NCI-H2081 treated with DMSO at 0.1 percent for 48 hours (cell line): ENCODE measurements at places on chromosomes 16 and 17.
A peak's percentile ranks its signal among the peaks of the same experiment; 100 is the strongest.

DNA sequence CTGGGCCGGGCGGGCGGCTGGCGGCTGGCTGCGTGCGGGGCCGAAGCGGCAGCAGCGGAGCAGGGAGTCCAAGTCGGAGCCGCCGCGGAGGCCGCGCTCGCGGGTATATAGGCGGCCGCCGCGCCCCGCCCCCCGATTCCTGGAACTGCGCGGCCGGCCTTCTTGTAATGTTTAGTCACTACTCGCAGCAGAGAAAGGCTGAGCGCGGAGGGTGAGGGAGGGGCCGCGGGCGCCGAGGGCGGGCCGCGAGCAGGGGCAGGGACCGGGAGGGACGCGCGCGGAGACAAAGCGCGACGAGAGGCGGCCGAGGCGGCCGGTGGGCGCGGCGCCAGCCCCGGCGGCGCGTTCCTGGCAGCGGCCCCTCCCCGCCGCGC lies at the start of gene SOCS3:
SOCS3 (minus strand) TSS at position 81 of the 374 bp plus-strand sequence. CDS start 982 bp downstream, outside the sequence.
- DNase-seq: peak; percentile 26

- no peak for DNase-seq
These were observed 459 bp upstream of the MARCHF10 start for GRCh38 chr17:62808576-62808970.

- no peak for DNase-seq
These were observed 1.2 kb upstream of the SOST start for GRCh38 chr17:43759836-43760235.

DNA sequence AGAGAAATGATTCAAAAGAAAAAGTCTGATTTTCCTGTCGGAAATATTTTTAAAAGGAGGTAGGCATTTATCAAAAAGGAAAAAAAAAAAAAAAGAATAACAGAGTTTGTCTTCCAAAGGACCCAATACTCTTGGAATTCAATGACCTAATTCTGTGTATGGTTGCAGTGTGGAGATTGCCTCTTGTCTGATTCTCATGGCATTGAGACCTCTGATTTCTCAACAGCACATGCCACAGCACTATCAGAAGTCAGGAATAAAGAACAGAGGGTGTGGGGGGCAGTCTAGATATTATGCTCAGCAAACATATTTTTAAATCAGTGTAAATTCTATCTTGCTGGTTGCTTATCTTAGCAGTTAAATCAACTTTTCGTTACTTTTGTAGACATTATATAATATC lies 81.3 kb upstream of the SOX9 start:
- no peak for DNase-seq

DNA sequence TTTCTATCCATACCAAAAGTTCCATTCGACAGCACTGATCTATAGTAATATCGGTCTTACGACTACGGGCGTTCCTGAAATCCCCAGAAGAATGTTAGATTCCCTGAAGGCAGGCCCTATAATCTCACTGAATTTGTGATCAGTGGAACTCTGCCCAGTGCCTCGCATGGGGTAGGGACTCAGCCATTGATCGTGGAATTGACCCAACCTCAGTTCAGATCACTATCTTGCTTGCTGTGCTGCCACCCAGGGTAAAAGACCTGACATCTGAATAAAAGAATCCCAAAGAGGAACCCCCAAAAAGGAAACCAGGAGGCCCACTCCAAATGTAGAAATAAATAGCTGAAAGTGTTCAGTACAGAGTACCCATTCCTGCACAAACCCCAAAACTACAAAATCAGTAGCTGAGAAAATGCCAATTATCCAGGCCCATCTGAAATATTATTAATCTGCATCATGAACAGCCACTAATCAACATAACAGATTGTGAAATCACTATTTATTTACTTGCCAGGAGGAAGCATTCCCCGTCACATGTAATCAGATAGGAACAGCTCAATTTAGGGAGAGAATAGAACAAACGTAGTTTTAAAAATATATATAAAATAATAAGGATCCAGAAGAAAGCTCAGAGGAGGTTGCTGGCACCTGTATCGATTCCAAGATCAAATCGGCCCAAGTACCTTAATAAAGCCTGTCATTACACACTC lies 221.9 kb downstream of the ZFHX3 start:
- no peak for DNase-seq

DNA sequence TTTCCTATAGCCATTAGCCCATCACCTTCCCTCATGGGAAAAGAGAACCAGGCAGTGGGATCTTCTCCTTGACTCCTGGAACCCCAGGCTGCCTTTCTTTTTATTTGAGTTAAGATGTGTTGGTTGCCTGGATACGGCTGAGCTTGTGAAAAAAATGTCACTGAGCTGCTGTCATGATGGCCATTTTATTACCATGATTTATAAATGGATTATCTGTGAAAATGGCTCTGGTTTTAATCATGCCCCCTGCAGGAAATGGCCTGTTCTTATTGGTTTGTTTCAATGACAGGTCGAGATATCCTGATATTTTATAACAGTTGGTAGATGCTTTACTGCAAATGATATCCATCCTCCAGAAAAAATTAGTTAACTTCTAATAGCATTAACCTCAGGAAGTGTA lies 640.4 kb downstream of the CDH11 start:
- DNase-seq: no peak

DNA sequence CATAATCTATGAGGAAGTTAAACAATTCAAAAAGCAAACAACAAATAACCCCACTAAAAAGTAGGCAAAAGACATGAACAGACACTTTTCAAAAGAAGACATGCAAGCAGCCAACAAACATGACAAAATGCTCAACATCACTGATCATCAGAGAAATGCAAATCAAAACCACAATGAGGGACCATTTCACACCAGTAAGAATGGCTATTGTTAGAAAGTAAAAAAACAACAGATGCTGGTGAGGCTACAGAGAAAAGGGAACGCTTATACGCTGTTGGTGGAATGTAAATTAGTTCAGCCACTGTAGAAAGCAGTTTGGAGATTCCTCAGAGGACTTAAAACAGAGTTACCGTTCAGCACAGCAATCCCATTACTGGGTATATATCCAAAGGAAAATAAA lies 24.4 kb downstream of the TNFRSF13B start:
- DNase-seq: no peak

GRCh38 chr17:64460955-64461354 lies 12.0 kb downstream of the MILR1 start:
- no peak for DNase-seq

GRCh38 chr17:40490289-40490853 lies 11.1 kb downstream of the TNS4 start:
- no peak for DNase-seq

GRCh38 chr17:65270499-65271253 lies 133.5 kb downstream of the RGS9 start:
- DNase-seq: no peak

DNA sequence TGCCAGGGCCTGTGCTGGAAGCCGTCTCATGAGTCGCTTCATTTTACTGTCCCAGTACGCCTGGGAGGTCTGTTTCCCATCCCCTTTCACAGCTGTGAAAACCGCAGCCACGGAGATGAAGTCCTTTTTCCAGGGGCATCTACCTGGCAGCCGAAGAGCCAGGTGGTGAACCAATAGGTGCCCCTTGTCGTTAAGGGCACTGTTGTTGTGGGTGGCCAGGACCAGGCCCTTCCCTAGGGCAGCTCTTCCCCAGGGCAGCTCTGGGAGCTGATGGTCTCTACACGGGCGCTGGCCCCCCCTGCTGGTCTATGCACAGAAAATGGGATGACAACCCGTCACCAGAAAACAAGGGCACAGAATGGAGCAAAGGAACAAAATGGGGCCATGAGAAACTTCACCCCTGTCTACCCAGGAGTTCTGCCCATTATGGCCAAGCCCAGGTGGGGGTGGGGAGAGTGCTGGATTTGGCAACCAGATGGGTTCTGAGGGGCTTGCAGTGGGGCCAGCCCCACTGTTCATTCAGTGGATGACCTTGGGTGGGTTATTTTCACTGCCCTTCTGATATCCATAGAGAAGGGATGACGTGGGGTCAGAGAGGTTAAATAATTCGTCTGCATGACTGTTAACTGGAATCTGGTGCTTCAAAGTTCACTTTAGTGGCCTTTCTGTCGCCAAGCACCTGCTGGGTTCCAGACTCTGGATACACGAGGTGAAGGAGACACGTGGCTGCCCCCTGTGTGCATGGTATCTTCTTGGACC lies 11.5 kb downstream of the RMI2 start:
- no peak for DNase-seq

DNA sequence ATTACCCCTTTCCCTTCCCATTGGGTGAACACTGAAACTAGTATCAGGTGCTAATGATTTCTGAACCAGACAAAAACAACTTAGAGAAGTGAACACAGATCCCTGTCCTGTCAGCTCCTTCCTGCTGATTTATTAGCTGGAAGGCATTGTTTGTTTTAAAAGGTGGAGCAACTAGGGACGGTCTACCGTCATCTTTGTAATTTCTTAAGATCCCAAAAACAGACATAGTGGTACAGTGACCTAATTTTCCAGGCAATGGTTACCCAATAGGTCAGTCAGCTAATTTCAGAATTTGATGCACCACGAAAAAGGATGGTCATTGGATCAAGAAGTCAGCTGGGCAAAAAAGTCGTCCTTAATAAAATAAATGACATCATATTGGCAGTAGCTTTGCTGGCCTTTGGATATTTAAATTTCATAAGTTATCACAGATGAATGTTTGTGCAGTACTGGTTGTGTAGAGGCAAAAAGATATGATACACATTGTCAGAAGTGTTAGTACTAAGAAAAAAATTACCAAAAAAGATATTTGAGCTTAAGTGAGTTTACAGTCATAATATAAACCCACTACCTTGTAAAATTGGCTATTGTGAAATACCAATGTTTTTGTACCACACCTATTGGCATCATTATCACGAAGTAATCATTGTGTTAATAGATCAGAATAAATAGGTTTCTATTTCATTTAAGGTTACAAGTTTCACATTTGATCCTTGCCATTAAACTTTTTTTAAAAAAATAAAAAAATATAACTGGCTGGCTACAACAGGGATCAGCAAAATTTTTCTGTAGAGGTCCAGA lies 27.2 kb upstream of the KCNJ16 start:
- no peak for DNase-seq

- no peak for DNase-seq
These were observed 1038.3 kb downstream of the CDH11 start for GRCh38 chr16:64083428-64084129.

DNA sequence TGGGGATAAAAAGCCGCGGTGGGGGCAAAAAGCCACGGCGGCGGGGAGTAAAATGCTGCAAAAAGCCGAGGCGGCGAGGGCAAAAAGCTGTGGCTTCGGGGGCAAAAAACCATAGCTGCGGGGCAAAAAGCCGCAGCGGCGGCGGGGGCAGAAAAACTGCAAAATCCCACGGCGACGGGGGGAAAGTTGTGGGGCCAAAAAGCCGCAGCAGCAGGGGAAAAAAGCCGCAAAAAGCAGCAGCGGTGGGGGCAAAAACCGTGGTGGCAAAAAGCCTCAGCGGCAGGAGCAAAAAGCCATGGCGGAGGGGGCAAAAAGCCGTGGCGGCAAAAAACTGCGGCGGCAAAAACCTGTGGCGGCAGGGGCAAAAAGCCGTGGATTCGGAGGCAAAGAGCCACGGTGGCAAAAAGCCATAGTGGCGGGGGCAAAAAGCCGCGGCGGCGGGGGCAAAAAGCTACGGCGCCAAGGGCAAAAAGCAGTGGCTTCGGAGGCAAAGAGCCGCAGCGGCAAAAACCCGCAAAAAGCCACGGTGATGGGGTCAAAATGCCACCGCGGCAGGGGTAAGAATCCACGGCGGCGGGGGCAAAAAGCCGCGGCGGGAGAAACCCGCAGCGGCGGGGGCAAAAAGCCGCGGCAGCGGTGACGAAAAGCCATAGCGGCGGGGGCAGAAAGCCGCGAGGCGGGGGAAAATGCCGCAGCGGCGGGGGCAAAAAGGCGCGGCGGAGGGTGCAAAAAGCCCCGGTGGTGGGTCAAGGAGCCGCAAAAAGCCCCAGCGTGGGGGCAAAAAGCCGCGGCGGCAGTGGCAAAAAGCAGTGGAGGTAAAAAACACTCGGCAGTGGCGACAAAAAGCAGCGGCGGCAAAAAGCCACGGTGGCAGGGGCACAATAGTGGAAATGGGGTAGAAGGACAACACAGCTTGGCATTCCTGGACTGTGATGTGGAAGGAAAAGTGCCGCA lies 192.8 kb downstream of the SHCBP1 start:
- DNase-seq: no peak

GRCh38 chr17:47615766-47616424 lies 33.8 kb upstream of the KPNB1 start:
- peak; percentile 38 for DNase-seq

DNA sequence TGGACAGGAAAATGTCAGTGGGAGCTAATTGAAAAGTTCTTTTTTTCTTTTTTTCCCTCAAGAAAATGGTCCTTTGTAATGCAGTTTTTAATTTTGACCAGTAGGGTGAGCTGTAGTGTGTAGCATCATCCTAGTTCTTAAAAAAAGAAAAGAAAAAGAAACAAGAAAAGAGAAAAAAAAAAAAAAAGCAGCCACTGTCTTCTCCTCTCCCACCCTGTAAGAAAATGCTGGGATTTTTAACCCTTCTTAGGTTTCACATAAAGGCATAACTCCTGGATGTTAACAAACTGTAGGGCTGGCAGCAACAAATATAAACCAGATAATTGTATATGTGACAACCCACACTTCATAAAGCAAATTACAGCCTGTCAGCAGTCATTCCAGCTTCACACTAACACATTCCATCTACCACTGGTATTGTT lies 78.1 kb downstream of the SKAP1 start:
- peak; percentile 46 for DNase-seq

GRCh38 chr16:27110524-27110896 lies 43.8 kb downstream of the C16orf82 start:
- no peak for DNase-seq

GRCh38 chr17:48850792-48851323 lies 20.0 kb downstream of the CALCOCO2 start:
- DNase-seq: no peak

GRCh38 chr16:4501071-4501478 lies 24.9 kb downstream of the HMOX2 start:
- DNase-seq: no peak

GRCh38 chr17:55731586-55732250 lies 9.1 kb upstream of the TMEM100 start:
- no peak for DNase-seq

- DNase-seq: peak; percentile 32
These were observed 16.4 kb downstream of the CDK5RAP3 start for GRCh38 chr17:47987240-47987835.

GRCh38 chr16:86541560-86541959 lies 13.5 kb downstream of the MTHFSD start:
- DNase-seq: no peak

DNA sequence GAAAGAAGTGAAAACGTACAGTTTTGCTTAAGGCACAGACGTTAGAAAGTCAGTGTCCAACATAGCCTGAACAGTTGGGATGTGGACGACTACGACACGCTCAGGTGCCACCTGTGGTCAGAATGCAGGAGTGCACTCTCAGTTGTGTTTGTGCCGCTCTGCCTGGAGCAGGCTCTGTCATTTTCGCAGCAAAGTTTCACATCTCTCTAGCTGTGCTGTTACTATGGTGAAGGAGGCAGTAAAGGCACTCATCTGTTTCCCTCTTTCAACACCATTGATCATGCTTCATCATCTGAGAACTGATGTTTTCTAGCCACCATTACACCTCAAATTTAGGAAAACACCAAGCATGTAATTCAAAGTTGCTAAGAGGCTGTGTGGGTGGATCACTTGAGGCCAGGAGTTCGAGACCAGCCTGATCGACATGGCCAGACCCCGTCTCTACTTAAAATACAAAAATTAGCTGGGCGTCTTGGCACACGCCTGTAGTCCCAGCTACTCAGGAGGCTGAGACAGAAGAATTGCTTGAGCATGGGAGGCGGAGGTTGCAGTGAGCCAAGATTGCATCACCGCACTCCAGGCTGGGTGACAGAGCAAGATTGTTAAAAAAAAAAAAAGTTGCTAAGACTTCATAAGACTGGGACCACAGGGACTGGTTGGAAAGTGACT lies 44.9 kb upstream of the DNAJA2 start:
- no peak for DNase-seq

- DNase-seq: no peak
These were observed 188.0 kb downstream of the SOX9 start for GRCh38 chr17:72308744-72309385.
